ENCODE measurements at places on chromosomes 4 and X.

GRCh38 chrX:123310112-123310511 lies 126.0 kb downstream of the GRIA3 start:
- DNase-seq: no peak

GRCh38 chr4:1658146-1658545 lies 26.0 kb downstream of the FAM53A start:
- no peak for DNase-seq

DNA sequence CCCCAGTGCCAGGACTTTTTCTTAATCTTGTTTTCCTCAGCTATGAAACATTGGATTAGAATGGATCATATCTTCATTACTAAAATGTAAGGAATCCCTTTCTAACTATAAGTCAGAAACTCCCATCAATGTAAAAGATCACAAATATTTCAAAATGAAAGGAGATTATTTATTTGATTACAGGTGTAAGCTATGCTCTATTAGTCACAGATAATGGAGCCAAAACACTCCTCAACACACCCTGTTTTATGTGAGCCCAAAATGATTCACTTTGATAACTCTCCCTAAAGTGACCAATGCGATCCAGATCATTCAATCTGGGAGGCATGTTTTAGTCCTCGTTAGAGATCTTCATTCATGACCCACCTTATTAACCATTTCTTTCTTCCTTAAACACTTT lies 566.7 kb upstream of the TENM3 start:
- no peak for DNase-seq

DNA sequence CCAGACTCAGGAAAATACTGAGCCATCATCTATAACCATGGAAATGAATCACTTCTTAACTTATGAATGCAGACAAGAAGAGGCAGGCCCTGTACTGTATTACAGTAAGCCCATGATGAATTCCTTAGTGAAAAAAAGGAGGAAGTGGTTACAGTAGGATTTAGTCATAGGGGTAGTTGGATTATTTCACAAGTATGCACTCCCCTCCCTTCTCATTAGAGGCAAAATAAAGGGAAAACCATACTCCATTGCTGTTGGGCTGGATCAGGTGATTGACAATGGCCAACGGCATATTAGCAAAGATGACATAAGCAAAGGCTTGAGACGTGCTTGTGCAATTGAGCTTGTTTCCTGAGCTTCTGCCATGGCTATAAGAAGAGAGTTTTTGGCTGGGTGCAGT lies 181.1 kb upstream of the PRPS2 start:
- no peak for DNase-seq

DNA sequence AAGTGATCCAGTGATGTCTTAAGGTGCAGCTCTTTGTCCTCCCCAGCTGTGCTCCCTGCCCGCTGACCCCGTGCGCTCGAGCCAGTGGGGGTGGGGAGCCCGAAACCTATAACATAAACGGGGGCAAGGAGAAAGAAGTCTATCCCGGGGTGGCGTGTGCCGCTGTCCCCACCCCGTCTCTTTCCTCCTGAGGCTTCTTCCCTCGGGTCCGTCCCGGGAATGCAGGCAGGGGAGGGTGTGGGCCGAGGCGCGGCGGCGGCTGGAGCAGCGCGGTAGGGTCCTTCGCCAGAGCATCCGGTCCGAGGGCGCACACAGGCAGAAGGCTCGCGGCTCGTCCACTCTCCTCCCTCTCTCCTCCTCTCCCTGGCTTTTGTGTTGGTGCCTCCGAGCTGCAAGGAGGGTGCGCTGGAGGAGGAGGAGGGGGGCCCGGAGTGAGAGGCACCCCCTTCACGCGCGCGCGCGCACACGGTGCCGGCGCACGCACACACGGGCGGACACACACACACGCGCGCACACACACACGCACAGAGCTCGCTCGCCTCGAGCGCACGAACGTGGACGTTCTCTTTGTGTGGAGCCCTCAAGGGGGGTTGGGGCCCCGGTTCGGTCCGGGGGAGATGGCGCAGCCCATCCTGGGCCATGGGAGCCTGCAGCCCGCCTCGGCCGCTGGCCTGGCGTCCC lies at the start of gene RAB33A:
TSS of gene RAB33A (plus strand) at position 517 of the 681 bp plus-strand sequence. CDS start at position 618, 101 bp downstream.
- no peak for DNase-seq

GRCh38 chr4:134024251-134024650 lies 177.3 kb downstream of the PABPC4L start:
- DNase-seq: no peak

DNA sequence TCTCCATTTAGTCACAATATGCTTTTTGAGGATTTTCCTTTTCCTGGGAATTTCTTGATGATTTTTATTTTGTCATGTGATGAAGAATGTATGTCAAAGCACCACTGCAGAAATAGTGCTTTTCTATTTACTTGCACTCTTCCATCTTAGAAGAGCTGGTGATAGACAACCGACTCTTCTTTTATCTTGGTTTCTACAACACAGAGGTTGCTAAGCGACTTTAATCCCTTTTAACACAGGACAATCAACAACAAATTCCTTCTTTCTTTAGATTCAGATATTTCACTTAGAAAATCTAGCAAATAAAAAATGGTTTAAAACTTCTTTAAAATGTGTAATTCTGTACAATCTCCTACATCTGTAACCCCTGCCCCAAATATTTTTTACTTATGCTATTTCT lies 34.6 kb downstream of the TET2 start:
- DNase-seq: no peak

DNA sequence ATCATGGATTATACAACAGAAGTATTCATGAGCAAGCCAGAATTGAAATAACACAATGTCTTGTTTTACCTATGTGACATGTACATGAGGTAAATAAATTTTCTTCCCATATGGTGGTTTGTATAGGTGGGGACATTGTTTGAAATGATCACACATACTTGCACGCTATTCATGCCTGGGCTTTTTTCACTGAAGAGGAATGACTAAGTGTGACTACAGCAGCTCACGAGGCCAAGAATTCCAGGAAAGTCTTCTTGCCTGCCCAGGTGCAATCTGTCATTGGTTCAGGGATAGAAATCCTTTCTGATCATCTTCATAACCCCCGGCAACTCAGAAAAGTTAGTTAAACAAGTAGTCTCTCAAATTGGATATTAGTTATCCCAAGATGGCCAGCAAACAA lies 36.3 kb upstream of the AREG start:
- DNase-seq: no peak

DNA sequence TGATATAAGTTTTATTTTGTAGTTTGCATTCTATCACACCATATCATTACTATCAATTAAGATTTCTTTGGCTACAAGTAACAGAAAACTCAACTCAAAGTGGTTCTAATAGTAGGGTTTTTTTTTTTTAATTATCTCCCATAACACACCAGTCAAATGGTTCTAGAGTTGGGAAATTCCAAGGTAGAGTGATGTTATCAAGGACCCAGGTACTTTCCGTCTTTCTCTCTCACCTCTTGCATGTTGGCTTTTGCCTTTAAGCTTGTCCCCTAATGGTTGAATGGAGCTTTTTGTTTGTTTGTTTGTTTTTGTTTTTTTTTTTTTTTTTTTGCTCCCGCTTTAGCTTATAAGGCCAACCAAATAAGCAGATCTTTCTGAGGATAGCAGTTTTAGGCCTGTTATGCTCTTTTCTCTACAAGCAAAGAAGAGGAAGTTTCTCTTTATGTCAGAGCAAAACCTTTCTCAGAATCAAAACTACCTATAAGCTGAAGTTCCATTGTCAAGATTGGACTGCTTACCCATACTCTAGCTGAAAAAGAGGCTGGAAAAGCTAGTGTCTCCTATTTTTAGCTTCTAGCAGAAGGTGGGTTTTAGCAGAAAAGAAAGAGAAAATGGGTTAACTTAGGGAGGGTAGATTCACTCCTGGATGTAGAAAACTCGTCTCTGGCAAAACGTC lies 177.5 kb downstream of the EDA start:
- no peak for DNase-seq

GRCh38 chr4:62513306-62513705 lies 1313.2 kb downstream of the ADGRL3 start:
- peak; percentile 39 for DNase-seq

DNA sequence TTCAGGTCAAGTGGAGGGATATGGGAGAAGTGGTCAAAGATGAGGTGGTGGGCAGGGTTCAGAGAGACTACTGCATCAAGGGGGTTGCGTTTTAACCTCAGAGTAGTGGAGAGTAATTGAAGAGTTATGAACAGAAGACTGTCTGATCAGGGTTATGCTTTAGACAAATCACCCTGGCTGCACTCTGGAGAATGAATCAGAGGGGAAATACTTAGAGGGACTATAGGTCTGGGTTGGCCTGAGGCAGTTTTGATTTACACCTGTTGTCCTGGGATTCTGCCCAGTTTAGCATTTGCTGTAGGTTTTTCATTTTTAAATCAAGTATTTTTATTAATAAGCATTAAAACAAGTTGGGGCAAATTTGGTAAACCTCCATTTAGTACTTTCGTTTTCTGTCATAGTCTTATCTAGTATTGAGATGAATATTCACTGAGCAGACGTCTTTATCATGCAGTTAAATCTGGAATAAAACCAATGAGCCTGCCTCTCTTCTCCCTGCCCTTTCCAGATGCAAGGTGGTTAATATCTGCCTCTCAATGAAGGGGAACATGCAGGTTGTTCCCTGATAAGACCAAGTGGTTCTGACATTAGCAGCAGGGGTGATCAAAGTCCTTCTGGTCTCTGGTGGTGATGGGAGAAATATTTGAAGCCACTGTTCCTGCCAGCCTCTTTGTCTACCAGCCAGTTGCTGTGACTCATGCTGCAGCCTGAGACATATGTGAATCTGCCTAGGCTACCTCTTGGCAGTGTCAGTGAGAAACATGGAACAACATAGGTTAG lies 116.0 kb upstream of the RPS6KA3 start:
- no peak for DNase-seq

- DNase-seq: no peak
Observed at GRCh38 chr4:159480826-159481225, 377.9 kb downstream of the RAPGEF2 start.

DNA sequence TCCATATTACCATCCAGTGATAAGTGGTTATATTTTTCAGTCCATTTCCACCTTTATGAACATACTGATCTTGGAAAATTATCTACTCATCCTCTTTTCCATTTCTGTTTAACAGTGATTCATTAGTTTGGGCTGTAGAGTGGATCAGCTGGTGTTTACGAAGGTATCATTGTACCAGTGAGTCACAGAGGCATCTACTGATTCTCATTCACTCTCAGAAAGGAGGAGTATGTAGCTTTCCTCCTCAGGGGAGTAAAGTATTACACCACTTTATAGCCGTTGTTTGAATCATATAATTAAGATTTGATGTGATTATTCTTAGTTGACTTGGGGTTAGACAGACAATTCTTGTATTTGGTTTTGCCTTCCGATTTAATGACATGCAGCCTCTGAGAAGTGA lies 74.7 kb downstream of the GALNT7 start:
- peak; percentile 15 for DNase-seq

GRCh38 chrX:53622431-53622830 lies 64.1 kb downstream of the HUWE1 start:
- DNase-seq: no peak

DNA sequence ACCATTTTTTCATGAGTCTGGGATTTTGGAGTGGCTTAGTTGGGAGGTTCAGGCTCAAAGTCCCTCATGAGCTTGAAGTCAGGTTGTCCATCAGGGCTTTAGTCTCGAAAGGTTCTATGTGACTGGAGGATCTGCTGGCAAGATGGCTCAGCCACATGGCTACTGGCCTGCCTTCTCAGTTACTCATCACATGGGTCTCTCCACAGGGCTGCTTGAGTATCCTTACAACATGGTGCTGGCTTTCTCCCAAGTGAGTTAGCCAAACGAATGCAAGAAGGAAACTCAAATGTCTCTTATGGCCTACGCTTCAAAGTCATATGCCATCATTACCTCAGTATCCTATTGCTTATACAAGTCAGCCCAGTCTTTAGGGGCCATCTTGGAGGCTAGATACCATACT lies 106.3 kb upstream of the VCX3B start:
- no peak for DNase-seq

DNA sequence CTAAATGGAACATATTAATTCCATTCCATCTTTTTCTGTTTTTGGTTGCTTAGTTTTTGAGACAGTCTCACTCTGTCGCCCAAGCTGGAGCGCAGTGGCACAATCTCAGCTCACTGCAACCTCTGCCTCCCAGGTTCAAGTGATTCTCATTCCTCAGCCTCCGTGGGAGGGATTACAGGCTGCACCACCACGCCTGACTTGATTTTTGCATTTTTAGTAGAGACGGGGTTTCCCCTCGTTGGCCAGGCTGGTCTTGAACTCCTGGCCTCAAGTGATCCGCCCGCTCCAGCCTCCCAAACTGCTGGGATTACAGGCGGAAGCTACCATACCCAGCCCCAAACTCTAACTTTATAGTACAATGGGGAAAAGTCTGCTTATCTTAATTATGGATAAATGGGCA lies 11.2 kb downstream of the HNRNPD start:
- no peak for DNase-seq

DNA sequence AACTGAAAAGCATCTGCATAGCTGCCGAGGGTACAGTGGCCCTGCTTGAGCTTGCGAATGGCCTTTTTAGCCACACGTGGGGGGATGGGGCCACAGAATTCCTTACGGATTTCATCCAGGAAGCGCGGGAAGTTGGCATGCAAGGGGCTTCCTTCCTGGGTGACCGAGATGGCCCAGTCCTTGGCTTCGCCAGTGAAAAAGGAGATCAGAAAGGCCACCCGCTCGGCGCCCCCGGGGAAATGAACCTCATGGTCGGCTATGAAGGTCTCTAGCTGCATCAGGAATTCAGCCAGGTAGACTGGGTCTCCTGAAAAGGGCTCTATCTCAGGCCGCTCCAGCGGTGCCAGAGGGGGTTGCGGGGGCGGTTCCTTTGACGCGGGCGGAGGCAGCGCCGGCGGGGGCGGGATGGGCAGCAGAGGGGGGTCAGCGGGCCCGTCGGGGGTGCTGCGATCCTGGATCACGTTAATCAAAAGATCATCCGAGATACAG lies 909 bp downstream of the RTL5 start:
- no peak for DNase-seq

DNA sequence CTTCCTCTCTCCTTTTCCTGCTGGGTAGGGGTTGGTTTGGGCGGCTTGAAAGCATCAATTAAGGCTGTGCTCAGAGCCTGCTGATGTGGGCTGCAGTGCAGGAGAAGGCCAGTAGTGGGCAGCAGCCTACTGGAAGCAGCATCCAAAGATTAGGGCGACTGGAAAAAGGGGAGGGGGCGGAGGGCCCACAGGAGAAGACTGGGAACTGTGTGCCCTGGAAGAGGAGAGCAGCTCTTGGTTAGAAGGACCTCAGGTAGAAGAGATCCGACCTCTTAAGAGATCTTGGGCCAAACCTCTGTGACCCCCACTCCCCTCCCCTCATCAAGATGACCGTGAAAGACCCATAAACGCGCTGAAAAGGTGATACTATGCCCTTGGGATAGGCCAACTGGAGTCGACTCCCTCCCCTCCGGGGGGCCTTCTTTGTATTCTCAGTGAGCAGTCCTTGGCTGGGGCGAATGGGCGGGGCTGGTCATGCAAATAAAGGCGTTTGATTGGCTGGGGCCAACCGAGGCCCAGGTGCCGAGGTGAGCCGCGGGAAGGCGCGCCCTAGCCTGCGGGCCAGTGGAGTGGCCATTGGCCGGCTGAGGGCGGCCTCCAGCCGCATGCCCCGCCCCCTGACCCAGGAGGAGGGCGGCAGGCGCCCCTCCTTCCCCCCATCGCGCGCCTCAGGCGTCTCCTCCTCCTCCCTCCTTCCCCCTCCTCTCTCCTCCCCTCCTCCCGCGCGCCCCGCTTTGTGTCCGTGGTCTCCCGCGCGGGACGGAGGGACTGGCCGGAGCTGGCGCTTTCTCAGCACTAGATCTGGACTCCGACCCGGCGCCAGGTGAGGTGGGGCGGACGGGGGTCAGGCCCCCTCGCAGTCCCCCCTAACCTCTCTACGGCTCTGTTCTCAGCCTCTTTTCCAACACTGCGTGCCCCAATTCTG lies 10.1 kb downstream of the DLG3 start:
- DNase-seq: peak; percentile 95
